Stimulated activated CD8-positive, alpha-beta memory T cell treated with anti-CD3 and anti-CD28 coated beads, Interleukin-15, amount 100 ng/mL, for 4 hours (primary cell): ENCODE measurements at places on chromosomes 2 and 18.

DNA sequence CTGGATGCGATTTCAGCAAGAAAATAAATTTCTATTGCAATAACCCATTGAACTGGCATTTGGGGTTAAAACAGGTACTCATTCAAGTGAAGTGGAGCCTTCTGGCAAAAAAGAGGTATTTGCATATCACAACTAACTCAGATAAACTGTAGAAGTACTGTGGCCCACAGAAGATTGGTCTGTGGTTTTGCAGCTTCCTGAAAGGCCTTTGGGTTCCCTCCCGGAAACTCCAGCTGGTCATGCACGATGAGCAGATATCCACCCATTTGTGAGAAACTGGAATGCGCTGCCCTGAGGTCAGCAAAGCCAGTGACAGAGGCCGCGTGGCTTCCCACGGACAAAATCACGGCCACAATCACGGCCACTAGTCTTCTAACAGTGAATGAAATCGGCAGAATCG is 106.3 kb downstream of the EPHA4 start:
- no peak for DNase-seq

DNA sequence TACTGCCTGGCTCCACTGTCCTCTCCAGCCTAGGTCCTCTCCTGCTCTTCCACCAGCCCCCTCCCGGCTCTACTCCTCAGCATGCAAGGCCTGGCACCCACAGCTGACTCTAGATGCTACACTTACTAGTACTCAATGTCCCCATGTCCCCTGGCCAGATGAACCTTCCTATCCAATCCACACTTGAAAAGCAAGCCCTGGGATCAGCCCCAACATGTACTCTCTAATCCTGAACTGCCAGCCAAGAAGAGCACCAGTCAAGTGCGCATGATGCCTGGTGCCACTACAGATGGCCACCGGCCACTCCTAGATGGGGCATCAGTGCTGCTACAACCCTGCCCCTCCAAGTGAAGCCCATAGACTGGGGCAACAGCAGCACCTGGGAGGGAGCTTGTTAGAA is 168.2 kb downstream of the STK39 start:
- no peak for DNase-seq

DNA sequence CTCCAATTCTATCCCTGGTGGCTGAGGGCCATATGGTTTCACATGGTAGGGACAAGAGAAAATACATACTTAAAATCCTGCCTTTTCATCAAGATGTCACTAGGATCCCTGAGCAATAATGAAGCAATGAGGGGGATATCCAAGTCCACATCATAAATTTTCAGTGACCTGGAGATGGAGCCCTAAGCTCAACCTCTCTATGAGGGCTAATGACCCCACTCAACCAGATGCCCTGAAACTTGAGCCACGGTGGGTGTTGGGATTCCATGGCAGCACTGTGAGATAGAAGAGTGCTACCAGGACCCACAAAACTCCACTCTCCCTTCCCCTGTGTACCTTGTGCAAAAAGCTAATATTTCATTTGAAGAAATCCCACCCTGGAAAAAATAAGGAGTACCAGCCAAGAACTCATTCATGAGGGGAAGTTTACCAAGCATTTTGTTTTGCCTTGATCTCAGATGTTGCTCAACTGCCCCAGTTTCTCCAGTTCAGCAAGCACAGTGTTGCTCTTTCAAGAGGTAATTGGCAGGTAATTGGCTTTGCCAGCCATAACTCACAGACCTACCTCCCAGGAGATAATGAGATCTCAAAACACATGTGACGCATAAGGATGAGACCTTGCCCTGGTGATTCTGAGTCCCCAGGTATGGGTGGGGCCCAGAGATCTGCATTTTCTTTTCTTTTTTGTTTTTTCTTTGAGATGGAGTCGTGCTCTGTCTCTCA is 51.0 kb upstream of the TTC39C start:
- no peak for DNase-seq

- DNase-seq, result no peak
Observed at GRCh38 chr2:16126517-16127275, 186.3 kb downstream of the MYCN start.

- no peak for DNase-seq
Observed at GRCh38 chr2:223051693-223052289, at the start of gene KCNE4. Gene KCNE4 (plus strand): TSS chr2:223052190. CDS start chr2:223052831, 641 bp downstream.

DNA sequence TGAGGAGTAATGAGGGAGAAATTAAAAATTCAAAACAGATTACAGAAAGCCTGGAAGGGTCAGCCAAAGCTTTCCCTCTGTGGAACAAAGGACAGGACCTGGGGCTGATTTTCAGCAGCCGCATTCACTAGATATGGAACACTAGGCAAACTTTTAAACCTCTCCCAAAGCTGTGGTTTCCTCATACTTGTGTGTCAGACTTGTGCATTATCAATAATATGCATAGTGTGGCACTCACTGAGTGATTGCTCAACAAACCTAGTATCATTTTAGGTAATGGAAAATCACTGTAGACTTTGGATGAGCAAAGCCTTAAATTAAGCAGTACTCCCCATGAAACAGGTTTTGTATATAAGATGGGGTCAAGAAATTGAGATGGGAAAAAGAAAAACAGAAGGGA is 26.3 kb upstream of the IKZF2 start:
- no peak for DNase-seq

- no peak for DNase-seq
Observed at GRCh38 chr18:78738076-78738690, 241.4 kb upstream of the SALL3 start.

DNA sequence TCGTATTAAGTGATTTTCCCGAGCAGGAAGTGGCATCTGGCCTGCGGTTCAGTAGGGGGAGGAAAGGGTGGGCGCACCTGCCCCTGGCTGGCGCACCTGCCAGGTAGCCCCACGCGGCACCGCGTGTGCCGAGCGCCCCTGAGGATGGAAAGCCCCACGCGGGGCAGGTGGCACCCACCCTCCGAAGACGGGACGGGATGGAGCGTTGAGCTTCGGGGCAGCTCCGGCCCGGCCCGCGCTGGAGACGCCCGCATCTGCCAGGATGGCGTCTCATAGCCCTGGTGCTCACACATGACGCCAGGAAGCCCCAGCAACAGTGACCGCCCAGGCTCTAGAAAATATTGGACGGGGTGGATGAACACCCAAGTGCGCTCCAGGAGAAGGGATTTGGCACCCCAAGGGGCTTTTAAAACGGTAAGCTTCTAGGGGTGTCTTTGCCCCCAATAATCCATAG is 2.5 kb upstream of the NFATC1 start:
- no peak for DNase-seq

DNA sequence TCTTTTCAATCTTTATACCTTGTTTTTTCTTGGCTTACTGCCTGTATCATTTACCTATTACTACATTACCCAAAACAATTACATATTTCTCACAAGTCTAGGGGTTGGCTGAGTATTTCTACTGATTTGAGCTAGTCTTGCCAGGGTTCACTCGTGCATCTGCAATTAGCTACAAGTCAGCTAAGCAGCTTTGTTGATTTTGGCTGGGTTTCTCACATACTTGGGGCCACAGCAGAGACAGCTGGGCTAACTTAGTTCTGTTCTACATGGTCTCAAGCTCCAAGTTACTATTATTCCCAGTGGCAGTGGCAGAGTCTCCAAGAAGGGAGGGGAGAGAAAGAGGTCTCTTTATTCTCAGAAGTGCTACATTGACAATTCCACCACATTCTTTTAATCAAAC is 54.7 kb upstream of the SP5 start:
- DNase-seq, result no peak

DNA sequence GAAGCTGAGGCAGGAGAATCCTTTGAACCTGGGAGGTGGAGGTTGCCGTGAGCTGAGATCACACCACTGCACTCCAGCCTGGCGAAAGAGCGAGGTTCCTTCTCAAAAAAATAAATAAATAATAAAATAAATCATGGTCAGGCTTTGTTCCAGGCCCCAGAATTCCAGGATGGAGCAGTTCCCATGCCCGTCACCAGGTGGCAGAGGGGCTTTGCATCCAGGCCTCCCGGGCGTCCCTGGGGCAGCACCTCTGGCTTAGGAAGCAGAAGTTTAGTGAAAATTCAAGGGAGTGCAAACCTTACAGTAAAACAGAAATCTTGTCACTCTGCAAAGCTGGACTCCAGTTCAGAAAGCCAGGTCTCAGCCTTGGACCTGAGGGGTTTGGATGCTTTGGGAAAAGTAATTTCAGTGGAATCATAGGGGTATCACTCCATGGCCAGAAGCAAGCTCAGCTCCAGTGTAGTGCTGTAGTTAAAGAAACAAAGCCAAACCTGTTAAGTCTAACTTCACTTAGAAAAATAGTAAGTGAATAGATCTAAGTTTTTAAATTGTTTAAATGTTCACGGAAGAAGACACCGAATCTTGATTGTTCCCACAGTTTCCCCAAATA is 512.7 kb downstream of the CMPK2 start:
- no peak for DNase-seq

- DNase-seq, result no peak
Observed at GRCh38 chr2:160433466-160434140, 60.0 kb downstream of the RBMS1 start.
